ENCODE measurements at places on chromosomes 1 and 21. TPM values are rescaled to one million over a fixed set of nuclear protein-coding genes. Genes with fewer than 3 reads are reported as not detected.
A peak's percentile ranks its signal among the peaks of the same experiment; 100 is the strongest.

- no peak for DNase-seq
Measured at GRCh38 chr1:7117399-7118281, 332.4 kb downstream of the CAMTA1 start.

- DNase-seq = no peak
Measured at GRCh38 chr1:229869687-229870086, 197.4 kb upstream of the GALNT2 start.

RXRG gene
- not detected for total RNA-seq

GRCh38 chr1:248782416-248783141, 27.0 kb upstream of the LYPD8 start:
- no peak for DNase-seq

DNA sequence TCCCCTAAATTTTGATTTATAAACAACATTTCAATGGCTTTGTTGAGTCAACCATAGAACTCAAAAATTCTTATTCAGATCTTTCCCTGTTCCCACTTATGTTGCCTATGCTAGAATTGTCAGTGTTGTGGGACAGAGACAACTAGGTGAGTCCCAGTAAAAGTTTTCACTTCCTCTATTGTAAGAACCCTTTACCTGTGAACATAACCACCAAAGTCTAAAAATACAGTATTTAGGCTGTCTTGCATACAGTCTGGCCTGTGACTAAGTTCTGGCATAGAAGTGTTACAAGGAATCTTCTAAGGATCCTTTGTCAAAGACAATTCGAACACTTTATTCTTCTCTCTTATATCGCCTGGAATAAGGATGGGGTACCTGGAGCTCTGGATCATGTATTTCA, 1047.9 kb upstream of the NCAM2 start:
- DNase-seq = no peak

DNA sequence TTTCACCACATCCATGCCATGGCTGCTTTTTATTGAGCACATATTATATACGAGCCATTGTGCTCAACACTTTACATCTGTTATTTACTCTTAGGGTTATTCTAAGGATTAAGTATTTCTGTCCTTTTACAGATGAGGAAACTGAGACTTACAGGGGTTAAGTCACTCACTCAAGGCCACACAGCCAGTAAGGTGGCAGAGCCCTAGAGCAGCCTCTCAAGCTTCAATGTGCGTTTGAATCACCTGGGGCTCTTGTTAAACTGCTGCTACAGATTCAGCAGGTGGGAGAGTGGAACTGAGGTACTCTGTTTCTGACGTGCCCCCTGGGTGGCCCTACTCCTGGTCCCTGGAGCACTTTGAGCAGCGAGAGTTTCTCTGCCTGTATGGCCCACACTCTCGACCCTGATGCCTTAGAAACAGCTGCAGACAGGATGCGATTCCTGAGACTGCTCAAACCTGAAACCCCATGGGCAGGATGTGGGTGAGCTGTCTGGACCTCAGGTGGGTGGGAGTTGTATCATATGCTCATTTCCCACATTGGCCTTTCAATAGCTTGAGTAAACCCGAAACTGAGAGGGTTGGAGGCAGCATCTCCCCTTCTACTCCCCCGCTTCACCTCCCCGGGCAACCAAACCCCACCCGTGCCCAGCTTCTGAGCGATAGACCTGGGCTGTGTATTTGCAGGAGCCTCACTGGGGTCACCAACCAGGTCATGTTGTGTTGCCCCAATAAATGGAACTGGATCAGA, 59.3 kb downstream of the MAN1C1 start:
- peak; percentile 98 for DNase-seq

DNA sequence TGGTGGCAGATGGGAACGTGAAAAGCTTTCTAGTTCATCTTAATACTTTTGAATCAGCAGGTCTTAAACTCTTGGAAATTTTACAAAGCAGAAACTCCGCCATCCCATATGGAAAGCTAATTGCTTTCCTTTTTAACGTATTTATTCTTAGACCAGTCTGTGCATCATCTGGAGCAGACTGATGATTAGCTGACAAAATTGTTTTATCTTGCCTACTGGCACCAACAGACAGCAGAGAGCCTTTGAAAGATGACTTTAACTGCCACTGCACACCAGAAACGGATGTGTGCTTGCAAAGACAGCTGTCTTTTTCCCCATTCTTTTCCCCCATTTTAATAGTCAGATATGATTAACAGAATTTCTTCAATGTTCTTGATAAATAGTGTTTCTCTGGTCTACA, 97.0 kb downstream of the PLD5 start:
- DNase-seq = no peak

SAMD13 gene
- 0.67 TPM for total RNA-seq

DNA sequence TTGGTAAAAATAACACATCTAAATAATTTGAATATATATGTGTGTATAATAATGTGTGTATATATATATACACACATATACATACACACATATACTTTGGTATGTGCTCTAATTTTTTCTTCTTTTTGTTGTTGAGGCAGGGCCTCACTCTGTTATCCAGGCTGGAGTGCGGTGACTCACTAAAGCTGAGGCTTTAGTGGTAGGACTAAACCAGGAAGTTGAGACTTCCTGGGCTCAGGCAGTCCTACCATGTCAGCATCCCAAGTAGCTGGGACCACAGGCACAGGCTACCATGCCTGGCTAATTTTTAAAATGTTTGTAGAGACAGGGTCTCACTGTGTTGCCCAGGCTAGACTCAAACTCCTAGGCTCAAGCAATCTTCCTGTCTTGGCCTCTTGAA, 46.7 kb upstream of the CXADR start:
- DNase-seq = no peak

DNA sequence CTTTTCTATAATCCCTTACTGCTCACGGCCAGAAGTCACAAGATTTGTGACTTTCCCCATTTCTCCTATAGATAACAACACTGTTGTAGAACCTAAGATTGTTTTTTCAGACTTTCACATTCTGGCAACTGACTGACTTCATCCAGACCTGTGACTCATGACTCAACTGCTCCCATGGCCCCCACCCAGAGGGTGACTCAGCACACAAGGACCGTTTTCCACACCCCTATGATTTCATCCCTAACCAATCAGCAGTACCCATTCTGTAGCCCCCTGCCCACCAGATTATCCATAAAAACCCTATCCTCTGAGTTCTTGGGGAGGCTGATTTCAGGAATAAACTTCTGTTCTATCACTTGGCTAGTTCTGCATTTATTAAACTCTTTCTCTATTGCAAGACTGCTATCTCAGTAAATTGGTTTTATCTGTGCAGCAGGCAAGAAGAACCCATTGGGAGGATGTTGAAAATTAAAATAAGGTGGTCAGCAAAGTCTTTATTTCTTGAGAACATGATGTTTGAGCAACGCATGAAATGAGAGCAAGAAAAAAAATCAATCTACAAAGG, 79.7 kb downstream of the NGF start:
- DNase-seq = no peak

GRCh38 chr21:43913928-43914327, 48.9 kb downstream of the AGPAT3 start:
- peak; percentile 52 for DNase-seq

GPR3 gene
- total RNA-seq = 1.7 TPM

PLXNA2 gene
- total RNA-seq = 0.23 TPM

DNA sequence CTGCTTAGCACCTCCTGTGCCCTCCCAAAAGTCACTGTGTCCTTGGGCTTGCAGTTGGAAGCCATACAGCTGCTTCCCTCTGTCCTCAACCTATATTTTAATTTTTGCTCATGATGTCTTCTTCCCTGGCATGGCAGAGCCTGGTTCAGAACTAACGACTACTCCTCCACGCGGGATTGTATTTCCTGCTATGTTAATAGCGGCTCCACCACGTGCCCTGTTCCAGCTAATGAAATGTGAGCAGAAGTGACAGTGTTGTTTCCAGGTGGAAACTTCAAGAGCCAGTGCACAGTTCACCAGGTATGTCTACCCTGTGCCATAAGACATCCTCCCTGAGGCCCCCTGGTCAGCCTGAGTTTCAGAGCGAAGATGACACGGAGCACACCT, 52.1 kb downstream of the DHRS3 start:
- DNase-seq = no peak

GRCh38 chr21:46254208-46254975, 25.8 kb upstream of the LSS start:
- no peak for DNase-seq

OSCP1 gene
- 1.5 TPM for total RNA-seq

- DNase-seq = peak; percentile 80
Measured at GRCh38 chr1:87045761-87046304, 131.4 kb downstream of the HS2ST1 start.

RNF19B gene
- total RNA-seq = 10.6 TPM

DNA sequence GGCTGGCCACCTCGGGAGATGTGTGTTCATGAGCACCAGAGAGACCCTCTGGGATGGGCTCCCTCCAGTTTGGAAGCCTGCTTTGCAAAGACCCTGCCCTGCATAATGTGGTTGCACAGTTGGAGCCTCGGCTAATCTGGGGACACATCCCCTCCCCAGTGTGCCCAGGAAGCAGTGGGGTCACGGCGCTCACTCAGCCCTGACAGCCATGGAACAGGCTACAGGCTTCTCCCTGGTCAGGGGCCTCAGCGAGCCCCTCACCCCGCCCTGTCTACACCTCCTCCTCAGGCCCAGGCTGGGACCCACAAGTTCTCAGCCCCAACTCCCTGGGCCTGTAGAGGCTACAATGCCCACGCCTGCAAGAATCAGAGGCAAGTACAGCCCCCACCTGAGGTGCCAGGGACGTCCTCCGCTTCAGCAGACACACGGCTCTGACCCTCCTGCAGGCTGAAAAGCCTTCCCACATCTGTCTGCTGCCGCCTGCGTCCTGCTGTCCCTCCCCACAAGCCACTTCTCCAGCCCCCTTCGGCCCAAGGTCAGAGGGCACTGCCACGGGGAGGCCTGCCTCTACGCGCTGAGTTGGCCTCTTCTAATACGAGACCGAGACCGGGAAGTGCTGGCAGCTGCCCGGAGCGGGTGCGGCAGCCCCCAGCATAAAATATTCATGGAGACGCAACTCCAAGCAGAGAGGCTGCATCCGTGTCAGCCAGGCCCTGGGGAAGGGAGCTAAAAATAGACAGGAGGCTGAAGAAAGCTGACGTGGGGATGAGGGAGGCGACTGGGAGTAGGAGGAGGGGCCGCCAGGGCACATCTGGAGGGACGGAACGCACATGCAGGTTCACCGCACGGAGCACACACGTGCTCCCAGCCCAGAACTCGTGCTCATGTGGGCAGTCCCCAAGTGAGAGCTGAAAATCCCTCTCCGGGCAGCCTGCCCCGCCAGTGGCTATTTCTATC, 15.2 kb upstream of the GPR153 start:
- DNase-seq = no peak

- no peak for DNase-seq
Measured at GRCh38 chr1:153649863-153650235, 8.7 kb upstream of the SNAPIN start.

DNA sequence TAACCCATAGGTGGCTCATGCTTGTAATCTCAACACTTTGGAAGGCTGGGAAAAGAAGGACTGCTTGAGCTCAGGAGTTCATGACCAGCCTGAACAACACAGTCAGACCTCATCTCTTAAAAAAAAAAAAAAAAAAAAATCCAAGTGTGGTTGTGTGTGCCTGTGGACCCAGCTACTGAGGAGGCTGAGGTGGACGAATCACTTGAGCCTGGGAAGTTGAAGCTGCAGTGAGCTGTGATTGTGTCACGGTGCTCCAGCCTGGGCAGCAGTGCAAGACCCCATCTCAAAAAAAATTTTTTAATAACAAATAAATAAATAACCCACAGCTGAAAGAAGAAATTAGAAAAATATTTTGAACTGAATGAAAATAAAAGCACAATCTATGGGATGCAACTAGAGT, 13.8 kb downstream of the INTS7 start:
- no peak for DNase-seq

DENND2C gene
- total RNA-seq = 1.5 TPM

DNA sequence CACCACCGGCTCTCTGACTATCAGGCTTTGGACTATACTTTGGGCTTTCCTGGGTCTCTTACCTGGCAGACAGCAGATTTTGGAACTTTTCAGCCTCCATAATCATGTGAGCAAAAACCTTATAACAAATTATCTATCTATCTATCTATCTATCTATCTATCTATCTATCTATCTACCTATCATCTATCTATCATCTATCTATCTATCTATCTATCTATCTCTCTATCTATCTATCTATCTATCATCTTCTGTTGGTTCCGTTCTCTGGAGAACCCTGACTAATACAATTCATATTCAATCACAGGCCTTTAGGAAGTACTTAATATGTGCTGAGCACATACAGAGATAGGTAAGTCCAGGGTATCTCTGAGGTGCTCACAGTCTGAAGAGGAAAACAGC, 18.7 kb upstream of the SCMH1 start:
- no peak for DNase-seq

- no peak for DNase-seq
Measured at GRCh38 chr1:181139631-181140061, 51.1 kb downstream of the IER5 start.

- DNase-seq = no peak
Measured at GRCh38 chr1:68378296-68379084, 71.3 kb downstream of the RPE65 start.

WDR64 gene
- total RNA-seq = not detected

TCHH gene
- not detected for total RNA-seq

- peak; percentile 47 for DNase-seq
Measured at GRCh38 chr1:244865028-244865371, 657 bp upstream of the HNRNPU start.

GRCh38 chr1:234771642-234772344, 161.8 kb upstream of the IRF2BP2 start:
- DNase-seq = no peak

GRCh38 chr1:66350001-66350547, 183.9 kb upstream of the SGIP1 start:
- DNase-seq = peak; percentile 83

MYBPH gene
- total RNA-seq = not detected

TRIM63 gene
- total RNA-seq = not detected

DNA sequence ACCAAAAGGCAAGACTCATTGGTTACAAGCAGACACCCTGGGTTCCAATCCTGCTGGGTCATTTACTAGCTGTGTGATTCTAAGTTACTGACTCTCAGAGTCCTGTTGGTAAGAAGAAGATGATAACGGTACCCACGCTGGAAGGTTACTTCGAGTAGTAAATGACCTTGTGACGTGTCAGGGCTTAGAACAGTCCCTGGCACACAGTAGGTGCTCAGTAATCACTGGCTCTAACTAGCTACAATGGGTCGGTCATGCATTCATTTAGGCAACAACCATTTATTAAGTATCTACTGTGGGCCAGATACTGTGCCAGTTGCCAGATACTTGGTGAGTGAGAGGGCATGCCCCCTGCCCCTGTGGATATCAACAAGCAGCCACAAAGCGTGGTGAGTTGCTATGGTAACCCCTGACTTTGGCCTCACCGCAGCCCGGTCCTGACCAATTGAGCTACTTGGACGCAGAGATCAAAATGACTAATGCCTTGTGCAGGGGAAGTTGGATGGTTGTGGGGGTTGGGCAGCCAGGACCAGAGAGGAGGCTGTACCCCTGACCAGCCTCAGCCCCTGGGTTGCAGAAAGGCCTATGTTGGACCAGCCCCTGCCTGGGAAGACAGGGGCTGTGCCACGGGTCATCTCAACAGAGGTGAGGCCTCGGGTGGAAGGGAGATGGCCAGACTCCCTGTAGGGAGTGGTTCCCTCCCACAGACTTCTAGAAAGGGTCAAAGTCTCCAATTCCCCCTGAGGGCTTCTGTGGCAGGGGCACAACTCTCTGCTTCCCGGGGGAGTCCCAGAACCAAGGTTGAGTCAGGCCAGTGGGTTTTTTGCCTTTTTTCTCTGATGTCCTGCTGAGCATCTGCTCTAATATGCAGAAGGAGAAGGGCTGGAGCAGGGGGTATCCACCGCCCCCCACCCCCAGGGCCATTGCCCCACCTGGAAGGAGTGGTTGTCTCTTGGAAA, 16.0 kb downstream of the DHRS3 start:
- DNase-seq = peak; percentile 40

Data from activated CD8-positive, alpha-beta T cell treated with anti-CD3 and anti-CD28 coated beads for 36 hours (primary cell).